ENCODE measurements at places on chromosomes 5 and 9. TPM values are rescaled to one million over a fixed set of nuclear protein-coding genes. Genes with fewer than 3 reads are reported as not detected.

The NEUROG1 gene
- total RNA-seq: not detected

DNA sequence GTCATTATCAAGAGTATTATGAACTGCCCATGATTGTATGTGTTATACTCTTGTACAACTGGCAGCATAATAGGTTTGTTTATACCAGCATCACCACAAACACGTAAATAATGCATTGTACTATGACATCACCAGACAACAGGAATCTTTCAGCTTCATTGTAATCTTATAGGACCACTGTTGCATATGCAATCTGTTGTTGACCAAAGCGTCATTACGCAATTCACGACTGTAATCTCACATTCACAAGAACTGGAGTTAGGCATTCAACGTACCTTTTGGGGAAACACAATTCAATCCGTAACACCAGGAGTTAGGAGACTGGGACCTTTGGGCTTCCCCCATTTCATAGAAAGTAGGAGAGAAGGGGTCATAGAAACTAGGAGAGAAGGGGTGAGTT is 20.4 kb upstream of the ARSI start:
- DNase-seq: no peak

The KCNV2 gene
- not detected for total RNA-seq

DNA sequence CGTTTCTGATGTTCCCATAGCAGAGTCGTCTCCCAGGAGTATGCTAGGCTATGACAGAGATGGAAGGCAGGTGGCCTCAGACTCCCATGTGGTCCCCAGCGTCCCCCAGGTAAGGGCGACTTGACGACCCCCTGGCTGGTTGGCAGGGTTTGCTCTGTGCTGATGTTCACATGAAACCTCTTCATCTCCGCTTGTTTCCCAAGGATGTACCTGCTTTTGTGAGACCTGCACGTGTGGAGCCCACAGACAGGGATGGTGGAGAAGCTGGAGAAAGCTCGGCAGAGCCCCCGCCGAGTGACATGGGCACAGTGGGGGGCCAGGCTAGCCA is 108.3 kb downstream of the WNK2 start:
- DNase-seq: no peak

- no peak for DNase-seq
Measured at GRCh38 chr5:152066784-152067183, 142.1 kb upstream of the GLRA1 start.

The AGXT2 gene
- total RNA-seq: not detected

The MEGF9 gene
- 0.94 TPM for total RNA-seq

GRCh38 chr5:132429463-132430440 is 60.2 kb downstream of the SLC22A5 start:
- DNase-seq: no peak

The TAF11L10 gene
- total RNA-seq: not detected

- no peak for DNase-seq
Measured at GRCh38 chr9:77805810-77806209, 157.7 kb upstream of the GNA14 start.

The NR2F1-AS1 gene
- 1.9 TPM for total RNA-seq

DNA sequence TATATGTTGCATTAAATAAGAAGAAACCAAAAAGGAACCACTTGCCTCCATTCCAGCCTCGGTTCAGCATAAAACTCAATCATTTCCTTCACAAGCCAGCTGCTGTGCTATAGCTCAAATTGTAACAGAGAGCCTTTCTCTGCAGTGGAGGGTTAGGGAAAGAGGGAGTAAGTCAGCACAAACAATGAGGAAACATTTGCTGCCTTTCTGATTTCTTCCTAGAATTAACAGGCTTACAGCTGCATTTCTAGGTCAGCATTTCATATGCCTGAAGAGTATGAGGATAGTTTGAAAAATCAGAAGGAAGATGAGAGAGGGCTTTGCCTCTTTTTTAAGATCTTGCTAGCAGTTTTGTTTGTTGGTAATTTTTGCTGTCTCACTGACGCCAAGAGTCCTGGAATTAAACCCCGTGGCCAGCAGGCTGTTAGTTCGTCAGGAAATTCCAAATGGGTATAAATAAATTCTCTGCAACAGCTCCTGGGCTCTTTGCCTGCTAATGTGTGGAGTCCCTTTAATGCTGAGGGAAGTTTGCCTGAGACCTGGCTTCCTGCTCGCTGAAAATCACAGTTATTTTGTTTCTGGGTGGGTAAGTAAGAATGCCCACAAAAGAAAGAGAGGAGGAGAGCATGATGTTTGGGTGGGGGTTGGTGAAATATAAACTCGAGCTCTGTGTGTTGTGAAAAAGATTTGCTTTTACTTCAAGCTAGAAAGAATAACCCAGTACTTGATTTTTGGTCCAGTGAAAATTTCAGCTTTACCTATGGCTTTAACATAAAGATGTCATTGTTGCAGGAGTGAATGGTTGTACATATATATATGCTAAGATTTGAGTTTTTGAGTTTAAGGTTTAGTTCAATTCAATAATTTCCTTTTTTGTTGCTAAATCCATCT is 148.1 kb upstream of the DMRT1 start:
- no peak for DNase-seq

The CYSRT1 gene
- total RNA-seq: 1.9 TPM

The TAF11L5 gene
- total RNA-seq: not detected

- no peak for DNase-seq
Measured at GRCh38 chr9:119951090-119951489, 581.9 kb upstream of the BRINP1 start.

DNA sequence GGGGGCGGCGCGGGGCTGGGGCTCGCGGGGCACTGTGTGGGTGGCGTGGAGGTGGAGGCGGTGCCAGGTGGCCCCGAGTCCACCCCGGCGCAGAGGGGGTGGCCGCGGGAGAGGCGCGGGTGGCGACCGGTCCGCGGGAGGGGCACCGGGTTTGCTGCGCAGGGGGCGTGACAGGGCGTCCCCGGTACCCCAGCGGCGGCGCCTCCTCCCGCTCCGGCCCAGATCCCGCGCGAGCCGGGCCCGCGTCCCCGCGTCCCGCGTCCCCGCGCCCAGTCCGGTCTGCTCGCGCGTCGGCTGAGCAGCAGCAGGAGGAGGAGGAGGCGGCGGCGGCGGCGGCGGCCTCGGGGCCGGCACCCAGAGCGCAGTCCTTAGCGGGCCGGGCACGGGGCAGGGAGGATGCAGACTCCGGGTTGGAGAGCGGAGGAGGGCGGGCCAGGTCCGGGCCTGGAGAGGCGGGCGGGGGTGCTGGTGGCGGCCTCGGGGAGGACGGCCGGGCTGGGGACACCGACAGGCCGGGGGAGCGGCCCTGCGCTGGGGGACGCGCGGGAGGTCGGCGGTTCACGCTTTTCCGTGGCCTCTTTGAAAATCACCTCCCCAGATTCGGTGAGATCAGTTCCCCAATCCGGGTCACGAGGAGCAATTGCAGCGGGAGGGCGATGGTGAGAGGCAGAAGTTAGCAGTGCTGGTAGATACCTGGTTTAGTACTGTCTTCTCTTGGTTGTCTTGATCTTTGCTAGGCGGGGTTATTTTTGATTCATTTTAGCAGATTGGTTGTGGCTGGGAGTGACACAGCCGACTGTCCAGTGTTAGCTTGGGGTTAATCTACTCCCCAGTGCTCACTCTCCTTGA is 1.7 kb downstream of the TRIO start:
- DNase-seq: peak; percentile 51

The APBA1 gene
- 1.7 TPM for total RNA-seq

- no peak for DNase-seq
Measured at GRCh38 chr9:135661816-135662560, 1.1 kb upstream of the LCN9 start.
